ENCODE measurements at places on chromosomes 2 and 18.
A peak's percentile ranks its signal among the peaks of the same experiment; 100 is the strongest.

GRCh38 chr2:137870682-137871081 is 93.6 kb upstream of the HNMT start:
- DNase-seq = no peak

DNA sequence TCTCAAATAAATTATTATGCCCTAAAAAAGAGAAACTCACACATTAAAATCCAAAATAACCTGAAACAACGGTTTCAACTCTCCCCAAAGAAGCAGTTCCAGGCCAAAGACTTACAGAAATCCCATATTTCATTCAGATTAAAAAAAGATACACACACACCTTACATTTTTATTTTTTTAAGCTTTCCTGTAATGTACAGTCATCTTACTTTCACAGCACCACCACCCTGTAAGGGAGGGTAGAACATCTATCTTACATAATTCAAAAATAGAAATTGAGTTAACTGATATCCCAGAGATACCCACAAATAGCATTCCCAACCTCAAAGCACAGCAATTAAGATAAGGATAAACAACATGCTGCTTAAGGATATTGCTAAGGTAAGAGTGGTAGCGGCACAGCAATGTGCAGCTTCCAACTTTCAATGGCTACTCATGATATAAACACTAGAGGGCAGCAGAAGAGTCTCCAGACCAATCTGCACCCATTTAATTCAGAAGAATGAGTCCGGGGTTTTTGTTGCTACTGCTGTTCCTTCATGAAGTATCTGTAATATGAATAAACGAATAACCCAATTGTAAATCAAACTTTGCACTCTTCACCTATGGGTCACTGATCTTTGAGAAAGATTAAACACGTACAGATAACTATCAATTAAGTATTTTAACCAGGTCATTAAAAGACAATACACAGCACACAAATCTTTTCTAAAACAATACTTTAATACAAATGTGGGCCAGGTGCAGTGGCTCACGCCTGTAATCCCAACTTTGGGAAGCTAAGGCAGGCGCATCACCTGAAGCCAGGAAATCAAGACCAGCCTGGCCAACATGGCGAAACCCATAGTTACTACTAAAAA is 11.3 kb downstream of the GFPT1 start:
- DNase-seq = peak; percentile 57

GRCh38 chr2:171512683-171513195 is 9.5 kb upstream of the CYBRD1 start:
- no peak for DNase-seq

GRCh38 chr2:190062053-190062452 is 476 bp downstream of the MSTN start:
- DNase-seq = no peak

DNA sequence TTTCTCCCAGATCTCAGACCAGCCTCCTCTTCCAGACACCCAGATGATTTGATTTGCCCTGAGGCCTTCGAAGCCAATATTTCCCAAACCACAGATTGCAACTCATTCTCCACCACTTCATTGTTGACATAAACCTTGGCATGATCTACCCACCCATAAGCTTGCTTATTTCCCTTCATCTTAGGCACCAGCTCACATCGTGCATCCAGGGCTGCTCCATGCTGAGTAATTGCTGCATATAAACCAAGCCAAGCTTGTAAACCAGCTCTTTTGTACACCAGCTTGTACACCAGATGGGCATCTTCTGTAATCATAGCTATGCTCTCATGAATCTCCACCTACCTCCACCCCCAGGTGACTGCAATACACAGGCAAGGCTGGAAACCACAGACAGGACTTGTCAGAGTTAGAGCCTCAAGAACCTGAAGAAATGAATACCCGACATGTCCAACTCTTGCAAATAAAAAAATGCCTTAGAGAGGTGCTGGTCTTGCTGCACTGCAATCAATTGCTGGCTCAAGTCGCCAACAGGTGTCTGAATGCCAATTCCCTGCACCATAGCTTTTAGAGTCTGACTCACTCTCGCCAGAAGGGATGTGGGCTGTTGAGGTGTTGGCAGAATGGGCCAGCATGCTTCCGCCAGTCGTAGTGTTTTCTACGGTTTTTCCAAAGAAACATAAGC is 31.5 kb downstream of the TRABD2A start:
- DNase-seq = peak; percentile 32

Measured in common myeloid progenitor, CD34-positive (primary cell).